ENCODE measurements at places on chromosomes 2 and 18.
A peak's percentile ranks its signal among the peaks of the same experiment; 100 is the strongest.

DNA sequence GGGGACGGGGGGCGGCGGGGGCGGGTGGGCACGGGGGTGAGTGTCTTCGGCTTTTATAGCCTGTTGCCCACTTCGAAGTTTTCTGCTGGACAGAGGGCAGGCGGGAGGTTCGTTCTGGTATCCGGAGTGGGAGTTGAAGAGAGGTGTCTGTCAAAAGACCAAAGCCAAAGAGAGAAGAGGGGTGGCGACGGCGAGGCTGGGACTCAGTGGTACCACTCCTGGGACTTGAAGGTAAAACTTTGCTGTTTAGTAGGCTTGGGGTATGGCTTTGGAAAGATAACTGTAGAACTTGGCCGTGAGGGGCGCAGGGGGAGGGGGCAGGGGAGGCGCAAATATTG lies 215.8 kb upstream of the DTNA start:
- DNase-seq = no peak

GRCh38 chr2:101349893-101350662 lies 37.2 kb downstream of the CREG2 start:
- DNase-seq = peak; percentile 69

GRCh38 chr2:108932736-108933332 lies 56.2 kb downstream of the EDAR start:
- DNase-seq = no peak

DNA sequence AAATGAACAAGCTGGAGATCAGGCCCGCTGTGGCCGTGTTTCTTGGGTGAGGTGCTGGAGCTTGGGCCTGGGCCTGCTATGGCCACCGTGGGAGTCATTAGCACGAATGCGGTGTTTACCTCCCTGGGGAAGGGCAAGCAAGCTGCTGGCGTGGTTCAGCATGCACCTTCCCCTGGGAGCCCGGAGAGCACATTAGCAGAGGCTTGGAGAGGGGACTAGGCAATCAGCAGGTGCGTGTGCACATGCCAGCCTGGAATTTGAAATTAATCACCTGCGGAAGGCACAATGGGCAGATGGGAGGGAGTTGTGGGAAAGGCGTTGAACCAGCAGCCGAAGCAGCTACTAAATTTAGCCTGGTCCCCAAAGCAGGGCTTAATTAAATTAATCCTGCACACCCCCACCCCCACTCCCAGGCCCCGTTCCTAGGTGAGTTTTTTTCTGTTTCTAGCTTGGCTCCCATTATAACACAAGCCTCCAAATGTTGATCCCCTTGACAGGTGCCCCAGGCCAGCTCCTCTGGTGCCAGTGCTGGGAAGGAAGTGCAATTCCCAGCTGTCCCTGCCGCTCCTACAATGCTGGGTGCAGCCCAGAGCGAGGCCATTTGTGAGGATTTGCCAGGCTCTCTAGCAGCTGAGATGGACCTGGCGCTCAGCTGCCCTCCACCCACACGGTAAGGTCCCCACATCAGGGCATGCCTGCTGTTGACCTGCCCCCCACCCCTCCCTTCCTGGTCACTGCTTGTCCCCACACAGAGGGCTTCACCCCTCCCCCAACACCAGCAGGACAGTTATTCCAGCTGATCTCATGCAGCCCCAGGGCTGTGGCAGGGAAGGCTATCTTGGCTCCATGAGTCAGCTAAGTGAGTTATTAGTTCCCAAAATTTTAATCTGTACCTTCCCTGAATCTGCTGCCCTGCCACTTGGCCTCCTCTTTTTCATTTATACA lies 115.0 kb downstream of the ZBTB7C start:
- DNase-seq = no peak

DNA sequence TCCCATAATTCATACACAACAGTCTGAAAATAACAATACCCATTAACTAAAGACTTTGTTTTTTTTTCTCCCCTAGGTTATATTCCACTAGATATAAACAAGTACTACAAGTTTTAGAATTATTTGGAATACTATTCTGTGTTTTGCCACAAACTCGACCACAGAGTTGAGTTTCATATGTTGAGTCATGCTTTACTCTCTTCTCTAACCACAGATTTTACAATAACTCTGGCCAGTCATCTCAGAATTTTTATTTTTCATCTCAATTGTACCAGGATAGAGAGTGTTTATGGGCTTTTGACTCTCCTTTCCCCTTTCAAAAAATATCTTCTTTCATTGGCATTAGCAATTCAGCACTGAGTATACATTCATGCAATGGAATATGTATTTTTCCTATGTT lies 348.7 kb upstream of the GALNT5 start:
- DNase-seq = peak; percentile 3

- DNase-seq = no peak
These were observed 55.8 kb downstream of the ASXL2 start for GRCh38 chr2:25822190-25823117.

DNA sequence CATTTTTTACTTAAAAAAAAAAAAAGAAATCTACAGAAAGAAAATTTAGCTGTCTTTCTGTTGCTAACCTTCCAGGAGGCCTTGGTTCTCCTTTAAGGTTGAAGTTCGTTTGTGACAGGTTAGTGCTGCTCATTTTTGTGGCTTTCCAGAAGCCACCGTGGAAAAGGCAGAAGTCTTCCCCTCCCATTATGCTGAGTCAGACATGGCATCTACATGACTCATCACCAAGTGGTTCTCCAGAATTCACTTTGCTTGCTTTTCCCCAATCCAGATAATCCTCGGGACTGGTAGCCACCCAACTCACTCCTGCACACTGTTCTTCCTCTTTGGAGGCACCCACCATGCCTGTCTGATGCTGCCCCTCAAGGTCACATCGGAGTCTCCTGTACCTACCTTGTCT lies 228.7 kb downstream of the PIK3C3 start:
- DNase-seq = peak; percentile 5

GRCh38 chr2:165897726-165898125 lies 55.9 kb downstream of the TTC21B start:
- peak; percentile 69 for DNase-seq

GRCh38 chr2:227450926-227451654 lies 20.9 kb upstream of the AGFG1 start:
- no peak for DNase-seq

GRCh38 chr2:240209493-240209892 lies 69.0 kb upstream of the OTOS start:
- no peak for DNase-seq

DNA sequence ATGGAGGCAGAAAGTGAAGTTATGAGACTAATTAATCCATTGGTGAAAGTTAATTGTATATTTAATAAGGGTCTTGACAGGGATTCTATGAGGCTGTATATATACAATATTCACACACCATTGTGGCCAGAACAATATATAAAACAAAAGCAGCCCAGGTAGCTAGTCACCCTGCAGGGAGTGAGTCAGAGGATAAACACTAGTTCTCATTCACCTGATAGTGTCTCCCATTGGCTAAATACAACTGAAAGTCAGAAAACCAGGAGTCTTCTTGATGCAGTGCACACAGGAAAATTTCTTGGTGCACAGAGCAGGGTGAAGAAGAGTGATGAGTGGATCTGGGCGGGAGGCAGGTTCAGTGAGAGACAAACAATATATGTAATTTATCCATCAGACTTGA lies 465.2 kb downstream of the ERBB4 start:
- DNase-seq = no peak

DNA sequence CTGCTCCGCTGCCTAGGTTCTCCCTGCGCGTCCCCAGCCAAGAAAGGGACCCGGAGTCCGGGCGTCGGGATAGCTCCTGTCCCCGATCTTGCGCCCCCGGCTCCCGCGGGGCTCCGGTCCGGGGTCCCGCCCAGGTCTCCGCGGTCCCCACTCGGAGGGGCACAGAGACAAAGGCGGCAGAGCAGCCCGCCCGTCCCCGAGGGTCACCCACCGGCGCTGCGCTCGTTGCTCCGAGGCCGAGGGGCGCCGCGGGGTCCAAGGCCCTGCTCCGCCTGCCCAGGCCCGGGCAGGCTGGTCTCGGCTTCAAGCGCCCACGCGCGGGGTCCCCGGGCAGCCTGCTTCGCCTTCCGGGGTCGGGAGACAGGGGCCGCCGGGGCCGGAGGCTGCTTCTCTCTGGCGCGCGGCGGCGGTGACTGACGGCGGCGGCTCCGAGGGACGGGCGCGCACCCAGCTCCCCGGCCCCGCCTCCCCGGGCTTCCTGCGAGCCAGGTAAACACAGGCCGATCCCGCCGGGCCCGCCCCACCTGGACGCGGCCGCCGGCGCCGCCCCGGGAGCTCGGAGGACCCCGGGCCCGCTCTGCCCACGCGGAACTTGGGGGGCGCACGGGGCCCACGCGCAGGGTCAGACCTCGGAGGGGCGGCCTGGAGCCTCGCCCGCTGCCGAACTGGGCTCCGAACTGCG lies at the start of gene MBP:
MBP (minus strand) TSS at position 415 of the 682 bp plus-strand sequence. CDS start 27,522 bp downstream, outside the sequence.
- peak; percentile 33 for DNase-seq

GRCh38 chr2:159998961-159999360 lies 63.5 kb downstream of the PLA2R1 start:
- DNase-seq = no peak

GRCh38 chr2:147937744-147938349 lies 82.7 kb downstream of the ORC4 start:
- DNase-seq = peak; percentile 57

DNA sequence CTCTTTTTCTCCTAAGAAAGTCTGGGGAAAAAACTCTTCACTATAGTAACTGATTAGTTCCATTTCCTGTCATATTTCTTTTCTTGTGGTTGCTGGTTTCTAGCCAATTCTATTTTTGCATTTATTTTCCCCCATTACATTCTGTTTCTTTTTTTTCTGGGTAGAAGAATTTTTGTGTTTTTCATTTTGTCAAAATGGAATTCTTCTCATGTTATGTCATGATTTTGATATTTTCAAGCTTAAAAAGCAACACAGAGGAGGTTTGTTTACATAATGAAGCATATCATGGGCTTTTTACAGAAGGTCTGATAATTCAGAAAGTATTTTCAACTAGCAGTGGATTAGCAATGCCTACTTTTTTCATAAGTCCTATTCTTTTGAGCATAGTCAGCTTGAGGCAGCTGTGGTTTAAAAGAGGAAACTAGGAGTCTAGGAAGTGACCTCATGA lies 102.0 kb downstream of the MAP2 start:
- DNase-seq = peak; percentile 85

- DNase-seq = no peak
These were observed 14.0 kb downstream of the FER1L5 start for GRCh38 chr2:96656540-96656939.

DNA sequence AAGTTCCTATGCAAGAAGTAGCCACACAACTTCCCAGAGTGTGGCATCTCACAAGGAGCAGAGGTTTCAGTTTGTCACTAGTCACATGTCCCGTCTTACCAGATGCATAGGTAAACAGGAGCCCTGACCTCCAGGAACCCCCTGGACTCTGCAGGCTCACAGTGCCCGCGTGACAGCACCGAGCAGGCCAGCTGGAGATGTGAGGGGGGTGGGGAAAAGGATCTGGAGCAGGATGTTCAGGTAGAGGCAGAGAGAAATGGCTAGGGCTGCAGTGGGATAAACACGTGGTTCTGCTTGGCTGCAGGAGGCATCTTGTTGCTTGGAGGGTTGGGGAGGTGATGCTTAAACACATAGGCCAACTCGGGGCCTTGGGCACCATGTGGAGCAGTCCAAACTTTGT lies 54.2 kb downstream of the IMPA2 start:
- no peak for DNase-seq

DNA sequence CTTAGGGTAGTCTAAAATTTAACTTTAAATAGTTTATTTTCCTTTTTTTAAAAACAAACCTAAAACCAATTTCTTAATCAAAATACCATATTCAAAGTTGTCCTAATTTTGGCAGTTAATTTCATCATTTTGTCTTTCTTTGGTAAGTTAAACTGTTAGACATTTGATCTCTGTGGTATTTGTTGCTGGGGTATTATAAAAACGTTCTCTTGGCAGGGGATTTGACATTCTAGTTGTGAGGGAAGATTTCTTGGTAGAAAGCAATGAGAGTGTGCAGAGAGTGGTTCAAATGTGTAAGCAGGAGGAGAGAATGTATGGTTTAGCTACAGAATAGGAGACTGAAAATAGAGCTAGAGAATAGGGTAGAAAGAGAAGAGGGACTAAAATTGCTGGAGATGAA lies 14.6 kb downstream of the GULP1 start:
- DNase-seq = no peak

DNA sequence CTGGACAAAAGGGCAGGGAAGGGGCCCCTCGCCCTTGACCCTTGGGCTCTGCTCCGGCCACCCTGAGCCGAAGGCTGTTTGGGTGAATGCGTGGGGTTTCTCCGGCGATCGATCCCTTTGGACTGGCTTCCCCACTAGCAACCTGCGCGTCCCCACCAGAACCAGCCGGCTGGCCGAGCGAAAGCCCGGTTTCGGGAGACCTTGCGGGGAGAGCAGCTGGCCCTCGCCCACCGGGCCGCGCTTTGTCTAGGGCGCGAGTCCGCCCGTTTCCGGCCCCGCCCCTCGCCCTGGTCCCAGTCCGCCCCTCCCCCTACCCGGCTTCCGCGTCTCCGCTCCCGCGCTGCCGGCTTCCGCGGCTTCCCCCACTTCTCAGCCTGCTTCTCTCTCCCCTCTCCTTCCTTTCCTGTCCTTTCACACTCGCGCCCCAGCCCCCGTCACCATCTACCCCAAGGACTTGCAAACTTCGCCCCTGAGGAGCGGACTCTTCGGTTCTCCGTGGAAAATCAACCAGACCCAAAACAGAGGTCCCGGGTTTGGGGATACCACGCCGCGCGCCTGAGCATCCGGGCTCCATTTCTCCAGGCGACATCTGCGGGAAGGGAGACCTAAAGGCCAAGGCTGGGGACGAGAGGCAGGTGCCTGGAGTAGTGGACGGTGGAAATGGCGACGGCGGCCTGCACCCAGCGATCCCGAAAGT lies 48.0 kb upstream of the ATP6V1B1 start:
- DNase-seq = no peak

DNA sequence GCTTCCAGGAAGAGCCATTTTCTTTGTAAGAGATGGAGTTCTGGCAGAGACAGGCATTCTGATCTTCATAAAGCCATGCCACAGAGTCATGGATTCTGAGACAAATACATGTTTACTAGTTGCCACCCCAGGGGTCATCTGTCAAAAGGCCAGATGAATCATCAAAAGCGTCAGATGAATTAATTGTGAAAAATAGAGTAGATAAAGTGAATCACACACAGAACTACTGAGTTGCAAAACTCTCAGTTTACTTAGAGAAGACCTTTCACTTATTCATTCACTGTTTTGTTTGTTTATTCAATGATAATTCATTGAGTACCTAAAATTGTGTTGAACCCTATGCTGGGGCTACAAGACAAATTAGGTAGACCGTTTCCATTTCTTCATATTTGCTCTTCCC lies 157.7 kb upstream of the SERPINE2 start:
- DNase-seq = no peak

- DNase-seq = peak; percentile 9
These were observed 1.2 kb downstream of the SAP130 start for GRCh38 chr2:128026448-128027277.

- no peak for DNase-seq
These were observed 21.1 kb downstream of the MBP start for GRCh38 chr18:77111449-77111848.

Data from lung microvascular endothelial cell (primary cell).